Stimulated activated CD8-positive, alpha-beta memory T cell treated with anti-CD3 and anti-CD28 coated beads, Interleukin-2, amount 100 ng/mL, for 1 hour (primary cell): ENCODE measurements at places on chromosomes 6 and 20.

GRCh38 chr6:93272211-93272610, 147.1 kb downstream of the EPHA7 start:
- DNase-seq = no peak

DNA sequence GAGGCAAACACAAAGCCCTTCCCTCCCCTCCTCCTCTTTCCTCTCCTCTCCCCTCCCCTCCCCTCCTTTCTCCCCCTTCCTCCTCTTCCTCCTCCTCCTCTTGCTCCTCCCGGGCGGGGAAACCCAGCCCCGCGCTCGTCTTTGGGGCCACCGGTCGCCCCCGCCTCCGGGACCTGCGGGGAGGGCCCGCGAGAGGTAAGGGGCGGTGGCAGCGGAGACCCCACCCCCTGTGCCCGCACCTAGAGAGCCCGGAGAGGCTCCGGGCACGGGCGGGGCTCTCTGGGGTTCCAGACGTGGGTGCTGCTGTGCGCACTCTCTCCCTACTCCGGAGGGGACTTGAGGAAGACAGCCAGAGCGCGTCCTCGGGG, at the start of gene RIN2:
TSS of gene RIN2 (plus strand) at position 126 of the 368 bp plus-strand sequence. CDS start 131,344 bp downstream, outside the sequence.
- DNase-seq = no peak

DNA sequence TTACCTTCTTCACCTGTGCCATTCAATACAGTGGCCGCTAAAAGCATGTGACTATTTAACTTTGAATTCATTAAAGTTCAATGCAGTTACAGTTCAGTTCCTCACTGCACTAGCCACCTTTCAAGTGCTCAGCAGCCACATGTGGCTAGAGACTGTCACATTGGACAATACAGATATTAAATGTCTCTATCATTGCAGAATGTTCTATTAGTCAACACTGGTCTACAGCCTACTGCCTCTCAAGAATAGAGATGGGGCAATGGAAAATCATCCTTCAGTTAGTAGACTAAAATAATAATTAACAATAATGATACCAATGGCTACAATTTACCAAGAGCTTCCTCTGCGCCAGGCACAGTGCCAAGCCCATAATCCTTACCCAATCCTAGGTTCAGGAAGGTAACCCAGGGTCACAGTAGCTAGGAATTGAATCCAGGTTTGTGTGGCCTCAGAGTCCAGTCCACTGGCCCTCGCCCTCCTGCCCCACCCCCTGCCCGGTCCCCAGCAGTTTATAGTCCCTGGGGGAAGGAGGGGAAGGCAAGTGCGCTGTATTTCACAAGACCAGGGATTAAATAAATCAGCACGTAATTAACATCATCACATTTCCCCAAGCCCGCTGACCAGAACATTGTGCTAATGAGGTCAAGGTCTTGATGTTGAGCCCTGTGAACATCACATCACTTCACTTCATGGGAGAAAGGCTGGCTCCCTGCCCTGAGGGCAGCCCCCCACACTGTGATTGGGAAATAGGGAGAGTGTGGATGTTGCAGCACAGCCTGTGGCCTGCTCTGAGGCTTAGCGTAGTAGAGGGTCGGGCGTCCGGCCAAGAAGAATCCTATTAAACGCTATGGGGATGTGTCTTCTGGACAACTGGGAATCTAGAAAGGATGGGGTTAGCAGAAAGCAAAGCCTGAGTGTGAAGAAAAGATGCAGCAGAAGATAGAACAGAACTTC, 147.2 kb downstream of the VEGFA start:
- no peak for DNase-seq

DNA sequence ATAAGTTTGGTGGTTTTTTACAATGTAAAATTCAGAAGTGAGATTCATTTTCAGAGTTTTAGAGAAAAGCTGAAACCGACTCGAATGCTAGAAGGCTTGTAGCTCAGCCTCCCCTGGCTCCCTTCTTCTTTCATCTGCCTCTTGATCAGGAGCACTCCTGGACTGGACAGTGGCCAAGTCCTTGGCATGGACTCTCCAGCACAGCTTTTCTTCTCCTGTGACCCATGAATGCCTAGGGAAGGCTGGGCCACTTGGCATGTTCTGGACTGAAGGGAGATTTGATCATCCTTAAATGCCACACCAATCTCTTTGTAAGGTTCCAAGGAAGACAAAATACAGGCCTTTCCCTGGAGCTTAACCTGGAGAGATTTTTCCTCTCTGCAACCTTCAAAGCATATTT, 384.0 kb upstream of the SASH1 start:
- DNase-seq = no peak

- DNase-seq = no peak
These were observed 1.9 kb upstream of the BACH2 start for GRCh38 chr6:90298459-90299053.

- no peak for DNase-seq
These were observed 10.9 kb upstream of the BCKDHB start for GRCh38 chr6:80095600-80095999.

DNA sequence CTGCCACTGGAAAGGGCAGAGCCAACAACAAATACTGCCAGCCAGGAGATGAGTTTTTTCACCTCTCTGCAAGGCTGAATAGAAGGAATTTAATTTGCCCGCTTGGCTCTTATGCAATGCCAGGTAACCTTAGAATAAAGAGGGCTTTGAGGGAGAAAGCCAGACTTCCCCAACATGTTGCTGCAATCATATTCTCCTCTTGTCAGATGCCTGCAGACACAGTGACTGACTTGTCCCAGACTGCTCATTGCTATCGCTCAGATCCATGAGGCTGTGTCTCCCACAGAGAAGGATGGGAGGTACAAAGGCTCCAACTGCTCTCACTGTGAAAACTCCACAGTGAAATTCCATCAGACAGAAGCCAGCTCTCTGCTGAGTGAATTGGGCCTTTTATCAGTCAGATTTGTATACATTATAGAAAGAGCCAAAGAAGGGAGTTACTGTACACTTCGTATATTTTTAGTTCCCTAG, 517.0 kb upstream of the ID4 start:
- DNase-seq = no peak

- no peak for DNase-seq
These were observed 17.4 kb downstream of the TMEM242 start for GRCh38 chr6:157305670-157306653.

GRCh38 chr20:38889792-38890496, 36.3 kb upstream of the FAM83D start:
- no peak for DNase-seq

GRCh38 chr6:169452869-169453620, 199.4 kb upstream of the THBS2 start:
- no peak for DNase-seq

DNA sequence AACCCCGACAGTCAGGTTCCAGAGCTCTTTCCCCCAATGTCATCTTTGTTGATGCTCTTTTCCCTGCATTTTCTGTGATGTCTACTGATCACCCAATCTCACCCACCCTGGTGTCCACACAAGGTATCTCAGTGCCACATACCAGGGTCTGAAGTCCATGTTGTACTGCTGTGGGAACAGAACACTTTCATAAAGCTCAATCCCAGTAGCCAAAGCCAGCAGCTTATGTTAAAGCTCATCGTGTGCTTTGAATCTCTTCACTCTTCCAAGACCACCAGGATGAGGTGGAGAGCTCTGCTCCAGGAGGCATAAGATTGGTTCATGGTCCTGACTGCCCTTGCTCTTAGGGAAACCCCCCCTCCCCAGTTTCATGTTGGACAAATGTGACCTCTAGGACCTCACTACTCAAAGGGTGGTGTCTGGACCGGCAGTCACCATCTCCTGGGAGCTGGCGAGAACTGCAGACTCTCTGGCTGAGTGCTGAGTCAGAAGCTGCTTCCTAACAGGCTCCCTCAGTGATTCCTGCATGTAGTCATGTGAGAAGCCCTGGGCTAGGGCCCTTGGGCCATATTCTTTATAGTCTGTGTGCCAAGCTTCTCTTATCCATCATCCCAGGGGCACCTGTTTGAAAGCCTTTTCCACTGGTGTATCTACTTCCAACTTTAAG, 13.4 kb upstream of the CPNE5 start:
- DNase-seq = no peak

- no peak for DNase-seq
These were observed 202.5 kb downstream of the FOXA2 start for GRCh38 chr20:22381812-22382416.

- DNase-seq = no peak
These were observed 377.1 kb downstream of the ADGRB3 start for GRCh38 chr6:69012211-69012610.
